ENCODE measurements at places on chromosomes 12 and 14. TPM values are rescaled to one million over a fixed set of nuclear protein-coding genes. Genes with fewer than 3 reads are reported as not detected.
A peak's percentile ranks its signal among the peaks of the same experiment; 100 is the strongest.

The LRIG3 gene
- total RNA-seq, result not detected

GRCh38 chr12:50257236-50258166 lies 25.8 kb downstream of the LIMA1 start:
- no peaks in the 10 kb centered on the region for H3K27me3 ChIP-seq
- no peak for DNase-seq
- H3K4me1 ChIP-seq, result peaks cover 27% of the 10 kb centered on the region
- no peak overlapping the region for H3K4me3 ChIP-seq
- H3K27ac ChIP-seq, result no peak overlapping the region
- no peaks in the 10 kb centered on the region for H3K36me3 ChIP-seq

GRCh38 chr12:105978686-105979085 lies 160.1 kb downstream of the NUAK1 start:
- no peak overlapping the region for H3K27ac ChIP-seq
- H3K27me3 ChIP-seq, result no peaks in the 10 kb centered on the region
- H3K4me3 ChIP-seq, result no peak overlapping the region
- no peak for DNase-seq

GRCh38 chr14:80388980-80389711 lies 177.8 kb upstream of the DIO2 start:
- H3K27me3 ChIP-seq, result no peaks in the 10 kb centered on the region
- H3K36me3 ChIP-seq, result no peaks in the 10 kb centered on the region
- no peak overlapping the region for H3K4me3 ChIP-seq
- no peak for DNase-seq

DNA sequence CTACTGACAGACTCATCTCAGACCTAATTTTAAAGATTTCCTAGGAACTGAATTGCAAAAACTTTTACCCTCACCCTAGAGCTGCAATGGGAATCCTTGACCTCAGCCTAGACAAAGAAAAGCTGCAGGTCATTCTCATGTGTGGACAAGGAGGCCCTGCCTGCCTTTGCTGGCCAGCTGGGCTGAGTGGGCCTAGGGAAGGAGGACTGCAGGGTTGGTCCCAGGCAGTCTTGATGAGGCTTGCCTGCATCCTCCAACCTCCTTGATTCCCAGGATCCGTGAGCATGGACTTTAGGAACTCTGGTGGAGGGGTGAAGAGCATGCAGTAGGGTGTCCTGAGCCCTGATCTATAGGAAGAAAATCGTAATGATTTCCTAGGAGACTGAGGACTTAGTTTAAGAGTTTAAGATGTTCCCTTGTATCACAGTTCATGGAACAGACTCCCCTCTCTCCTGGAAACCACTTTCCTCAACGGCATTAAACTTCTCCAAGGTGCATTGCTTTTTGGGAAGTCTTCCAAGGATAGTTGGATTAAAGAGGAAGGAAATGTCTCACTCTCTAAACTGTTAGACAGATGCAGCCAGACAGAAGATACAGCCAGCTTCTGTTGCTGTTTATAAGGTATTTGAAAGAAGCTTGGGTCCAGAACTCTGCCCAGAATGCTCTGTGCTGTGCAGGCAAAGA lies 55.4 kb upstream of the DDX11 start:
- H3K27me3 ChIP-seq, result no peaks in the 10 kb centered on the region
- no peak overlapping the region for H3K4me3 ChIP-seq
- DNase-seq, result no peak
- H3K4me1 ChIP-seq, result no peaks in the 10 kb centered on the region

GRCh38 chr14:68638141-68638999 lies 154.5 kb downstream of the ZFP36L1 start:
- peaks cover 8% of the 10 kb centered on the region for H3K36me3 ChIP-seq
- H3K27ac ChIP-seq, result no peak overlapping the region
- no peak for DNase-seq

DNA sequence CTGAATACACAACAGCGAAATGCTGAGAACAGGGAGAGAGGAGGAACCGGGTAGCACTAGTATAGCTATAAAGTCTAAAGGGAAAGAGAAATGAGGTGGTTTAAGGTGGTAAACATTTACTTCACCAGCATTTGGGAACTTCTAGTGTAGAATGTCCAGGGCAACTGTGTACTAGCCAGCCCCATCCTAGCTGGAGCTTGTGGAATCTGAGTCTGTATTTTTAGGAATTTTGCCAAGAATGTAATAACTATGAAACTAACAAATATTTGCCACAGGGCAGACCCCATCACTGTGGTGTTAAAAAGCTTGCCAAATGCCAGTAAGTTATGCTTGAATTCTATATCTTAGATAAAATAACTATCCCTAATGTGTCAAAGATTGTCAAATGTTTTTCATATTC lies 398.9 kb upstream of the MIS18BP1 start:
- no peaks in the 10 kb centered on the region for H3K27me3 ChIP-seq
- no peaks in the 10 kb centered on the region for H3K4me1 ChIP-seq
- no peak for DNase-seq
- H3K36me3 ChIP-seq, result no peaks in the 10 kb centered on the region
- no peak overlapping the region for H3K27ac ChIP-seq
- H3K4me3 ChIP-seq, result no peak overlapping the region

The NPFF gene
- not detected for total RNA-seq

DNA sequence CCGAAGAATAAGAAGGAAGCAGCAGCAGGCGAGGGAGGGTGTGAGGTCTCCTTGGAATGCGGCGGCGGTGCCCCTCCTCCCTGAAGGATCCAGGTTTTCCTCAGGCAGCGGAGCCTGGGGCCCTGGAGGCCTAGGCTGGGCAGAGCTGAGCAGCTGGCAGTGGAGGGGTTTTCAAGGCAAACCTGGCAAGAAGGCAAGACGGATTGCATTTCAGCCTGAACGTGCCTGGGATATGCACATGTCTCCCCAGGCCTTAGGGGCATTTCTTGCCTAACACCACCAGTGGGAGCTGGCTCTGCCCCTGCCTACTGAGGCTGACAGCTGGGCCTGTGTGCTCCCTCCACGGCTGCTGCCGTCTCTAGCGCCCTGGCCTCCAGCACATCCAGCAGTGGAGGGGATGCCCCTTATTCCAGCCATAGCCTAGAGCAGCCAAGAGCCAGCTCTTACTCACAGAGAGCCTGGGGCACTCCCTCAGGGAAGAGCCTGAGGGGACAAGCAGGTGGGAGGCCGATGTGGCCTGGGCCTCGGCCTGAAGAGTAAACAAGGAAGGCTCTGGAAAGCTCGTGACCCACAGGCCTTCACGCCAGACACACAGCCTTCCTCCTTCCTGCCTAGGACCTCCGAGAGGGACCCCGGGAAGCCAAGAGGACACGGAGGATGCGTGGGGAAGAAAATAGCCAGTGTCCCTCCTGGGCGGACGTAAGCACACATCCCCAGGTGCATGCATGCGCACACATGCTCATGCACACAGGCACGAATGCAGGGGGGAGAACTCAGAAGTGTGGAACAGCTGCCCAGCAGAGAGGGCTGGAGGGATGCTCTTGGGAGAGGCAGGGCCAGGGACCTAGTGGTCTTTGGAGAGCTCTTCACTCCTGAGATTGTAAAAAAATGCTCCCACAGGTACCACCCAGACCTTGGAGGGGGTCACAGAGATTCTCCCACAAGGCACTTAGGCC lies 23.0 kb upstream of the EIF2B2 start:
- no peak for DNase-seq
- no peak overlapping the region for H3K27ac ChIP-seq

The ANO6 gene
- 16.3 TPM for total RNA-seq

- H3K27ac ChIP-seq, result no peak overlapping the region
- H3K27me3 ChIP-seq, result no peaks in the 10 kb centered on the region
- H3K4me1 ChIP-seq, result no peaks in the 10 kb centered on the region
- no peaks in the 10 kb centered on the region for H3K36me3 ChIP-seq
- no peak overlapping the region for H3K4me3 ChIP-seq
- no peak for DNase-seq
These were observed 553.1 kb downstream of the DIO2 start for GRCh38 chr14:79658221-79658620.

DNA sequence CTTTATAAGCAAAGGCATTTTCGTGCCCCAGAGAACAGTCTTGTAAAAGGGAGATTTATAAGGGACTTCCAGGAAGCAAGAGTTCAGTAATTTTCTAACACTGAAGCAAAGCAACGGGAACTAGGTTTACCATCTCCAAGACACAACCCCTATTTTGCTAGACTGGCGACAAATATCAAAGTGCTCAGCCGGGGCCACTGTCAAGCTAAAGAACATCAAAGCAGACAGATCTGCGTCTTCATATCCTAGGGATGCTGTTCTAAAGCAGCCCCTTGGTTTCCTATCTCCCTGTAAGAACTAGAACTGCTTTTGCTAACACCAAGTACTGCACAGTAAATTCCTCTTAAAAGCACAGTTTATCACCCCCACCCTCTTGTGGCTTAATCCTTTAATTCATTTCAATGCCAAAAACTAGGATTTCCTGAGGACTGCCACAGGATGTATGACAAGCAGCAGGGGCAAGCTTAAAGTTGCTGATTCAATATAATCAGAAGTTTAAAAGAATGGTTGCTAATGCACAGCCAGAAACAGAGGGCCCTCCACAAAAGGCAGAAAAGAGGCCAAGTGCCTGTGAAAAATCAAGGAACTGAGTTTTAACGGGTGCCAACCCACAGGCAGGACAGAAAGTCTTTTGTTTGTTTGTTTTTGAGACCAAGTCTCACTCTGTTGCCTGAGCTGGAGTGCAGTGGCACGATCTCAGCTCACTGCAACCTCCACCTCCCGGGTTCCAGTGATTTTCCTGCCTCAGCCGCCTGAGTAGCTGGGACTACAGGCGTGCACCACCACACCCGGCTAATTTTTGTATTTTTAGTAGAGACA lies 44.0 kb upstream of the ISM2 start:
- H3K27ac ChIP-seq, result peak overlapping the region; percentile 68
- no peaks in the 10 kb centered on the region for H3K27me3 ChIP-seq
- peaks cover 28% of the 10 kb centered on the region for H3K4me1 ChIP-seq

The ERP27 gene
- 5.4 TPM for total RNA-seq
